SW480 (cell line): ENCODE measurements at places on chromosomes 7 and 10.

DNA sequence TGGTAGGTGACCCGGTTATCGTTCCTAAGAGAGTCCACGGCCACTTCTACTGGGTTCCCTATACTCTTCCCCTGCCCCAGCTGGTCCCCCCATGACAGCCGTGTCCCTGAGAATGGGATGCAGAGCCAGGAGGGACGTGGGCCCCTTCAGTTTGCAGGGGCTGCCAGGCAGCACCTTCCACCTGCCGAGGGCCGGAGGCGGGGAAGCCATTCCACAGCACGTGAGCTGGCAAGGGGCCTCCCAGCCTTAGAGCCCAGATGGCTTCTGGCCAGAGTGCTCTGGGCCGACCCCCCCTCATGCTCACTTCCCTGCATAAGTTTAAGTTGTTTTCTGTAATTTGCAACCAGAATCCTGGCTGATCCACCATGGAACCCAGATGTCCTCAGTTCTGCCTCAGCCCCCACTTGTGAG is 39.0 kb downstream of the DIP2C start:
- DNase-seq: no peak

- no peak for DNase-seq
Measured at GRCh38 chr7:1946025-1946772, 276.1 kb downstream of the ELFN1 start.

GRCh38 chr7:159092701-159093121 is 52.0 kb downstream of the VIPR2 start:
- DNase-seq: no peak

- no peak for DNase-seq
Measured at GRCh38 chr10:132304756-132305509, 2.8 kb downstream of the STK32C start.
